ENCODE measurements at places on chromosomes 13 and 19.

- no peak for DNase-seq
Measured at GRCh38 chr13:40528881-40529280, 137.6 kb downstream of the FOXO1 start.

GRCh38 chr19:4007836-4008539 is 452 bp downstream of the PIAS4 start:
- no peak for DNase-seq

DNA sequence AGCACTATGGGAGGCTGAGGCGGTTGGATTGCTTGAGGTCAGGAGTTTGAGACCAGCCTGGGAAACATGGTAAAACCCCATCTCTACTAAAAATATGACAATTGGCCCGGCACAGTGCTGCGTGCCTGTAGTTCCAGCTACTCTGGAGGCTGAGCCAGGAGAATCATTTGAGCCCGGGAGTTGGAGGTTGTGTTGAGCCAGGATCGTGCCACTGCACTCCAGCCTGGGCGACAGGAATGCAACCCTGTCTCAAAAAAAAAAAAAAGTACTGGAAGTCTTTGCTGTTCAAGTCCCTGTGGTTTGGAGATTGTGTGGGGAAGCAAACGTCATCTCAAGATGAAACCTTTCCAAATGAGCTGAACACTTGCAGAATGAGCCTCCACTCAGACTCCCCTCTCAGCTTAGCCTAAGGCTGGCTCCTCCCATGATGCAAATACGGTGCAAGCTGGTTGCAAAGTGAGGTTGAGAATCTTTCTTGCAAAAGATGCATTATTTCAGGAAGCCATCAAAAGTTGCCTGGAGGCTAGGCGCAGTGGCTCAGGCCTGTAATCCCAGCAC is 46.2 kb downstream of the MYO9B start:
- no peak for DNase-seq

DNA sequence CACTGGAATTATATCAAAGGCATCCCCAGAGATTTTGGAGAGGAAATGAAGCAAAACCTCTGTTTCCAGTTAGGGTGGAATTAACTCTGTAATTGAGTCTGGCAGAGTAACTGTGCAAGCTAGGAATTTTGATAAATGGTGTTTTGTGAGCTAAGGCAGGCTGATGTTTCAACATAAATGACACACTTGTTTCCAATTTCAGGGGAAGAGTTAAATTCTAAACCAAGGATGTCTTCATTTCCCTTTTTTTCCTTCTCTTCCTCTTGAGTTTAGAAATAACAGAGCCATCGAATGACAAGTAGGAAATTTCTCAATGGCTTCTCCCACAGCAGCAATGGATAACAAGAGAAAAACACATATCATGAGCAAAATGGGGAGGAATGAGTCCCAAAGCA is 131.2 kb downstream of the IRS2 start:
- DNase-seq, result no peak

DNA sequence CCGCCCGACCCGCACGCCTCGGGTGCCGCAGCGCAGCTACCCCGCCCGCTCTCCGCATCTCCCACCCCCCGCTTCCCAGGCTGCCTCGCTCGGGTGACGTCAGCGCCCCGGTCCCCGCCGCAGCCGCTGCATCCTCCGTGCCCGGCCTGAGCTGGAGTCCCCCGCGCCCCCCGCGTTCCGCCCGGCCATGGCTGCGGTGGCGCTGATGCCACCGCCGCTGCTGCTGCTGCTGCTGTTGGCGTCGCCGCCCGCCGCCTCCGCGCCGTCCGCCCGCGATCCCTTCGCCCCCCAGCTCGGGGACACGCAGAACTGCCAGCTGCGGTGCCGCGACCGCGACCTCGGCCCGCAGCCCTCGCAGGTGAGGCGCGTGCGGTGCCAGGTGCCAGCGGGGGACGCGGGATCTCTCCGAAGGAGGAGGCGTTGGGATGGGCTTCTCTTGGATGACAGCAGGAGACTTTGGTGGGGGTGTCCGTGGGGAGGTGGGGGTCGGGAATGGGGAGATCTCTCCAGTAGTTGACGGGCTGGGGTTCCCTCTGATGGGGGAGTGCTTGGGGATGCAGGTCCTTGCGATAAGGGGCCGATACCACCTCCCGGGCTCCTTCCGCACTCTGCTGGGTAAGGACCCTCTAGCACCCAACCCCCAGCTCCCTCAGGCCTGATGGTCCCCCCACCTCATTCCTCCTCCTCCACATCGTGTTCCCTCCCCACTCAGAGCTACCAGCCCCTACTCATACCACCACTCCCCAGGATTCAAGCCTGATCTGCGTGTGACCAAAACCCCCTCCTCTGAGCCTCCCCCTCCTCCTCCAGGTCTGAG is at the start of gene TMEM59L:
TMEM59L (plus strand) TSS at position 99 of the 817 bp plus-strand sequence; CDS start at position 188, 89 bp downstream.
- DNase-seq, result no peak
